ENCODE measurements at places on chromosomes 7 and 10.
A peak's percentile ranks its signal among the peaks of the same experiment; 100 is the strongest.

- DNase-seq: peak; percentile 84
These were observed 37.0 kb upstream of the TES start for GRCh38 chr7:116173051-116174028.

- no peak for DNase-seq
These were observed 18.5 kb upstream of the SPOCK2 start for GRCh38 chr10:72106896-72107295.

- DNase-seq: no peak
These were observed 134.4 kb downstream of the SLC16A9 start for GRCh38 chr10:59575269-59575668.

DNA sequence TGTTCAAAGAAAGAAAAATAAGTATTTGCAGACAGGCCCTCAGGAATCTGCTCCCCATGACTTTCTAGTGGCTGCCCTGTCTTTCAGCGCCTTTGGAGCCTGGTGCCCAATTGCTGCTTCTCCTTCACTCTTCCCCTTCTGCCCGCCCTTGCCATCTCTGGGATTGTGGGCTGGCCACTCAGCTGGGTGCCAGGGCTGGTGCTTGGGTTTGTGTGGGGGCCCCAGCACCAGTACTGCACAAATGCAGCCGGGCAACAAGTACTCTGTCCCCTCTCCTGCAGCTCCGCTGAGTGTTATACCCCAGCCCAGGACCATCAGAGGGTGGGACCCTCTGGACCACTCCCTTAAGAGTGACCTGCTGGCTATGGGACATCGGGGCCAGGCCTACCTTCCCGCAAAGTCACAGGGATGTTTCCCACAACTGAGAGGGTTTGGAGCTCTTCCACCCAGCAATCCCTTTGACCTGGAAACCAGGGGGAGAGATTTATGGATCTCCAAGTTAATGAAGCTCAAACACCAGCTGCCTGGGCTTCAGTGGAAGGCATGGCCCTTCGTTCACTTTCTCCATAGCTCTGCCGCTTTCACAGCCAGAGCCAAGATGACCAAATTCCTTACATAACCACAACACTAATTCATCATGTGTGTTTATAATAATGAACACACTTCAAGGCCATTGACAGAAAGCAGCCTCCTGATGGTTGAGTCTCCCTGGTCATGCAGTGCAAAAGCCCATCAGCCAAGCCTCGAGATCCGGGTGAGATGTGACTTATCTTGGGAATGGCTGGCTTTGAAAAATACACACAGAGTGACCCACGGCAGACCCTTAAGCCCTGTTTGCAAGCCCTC, 313.9 kb upstream of the ZNF32 start:
- DNase-seq: no peak

DNA sequence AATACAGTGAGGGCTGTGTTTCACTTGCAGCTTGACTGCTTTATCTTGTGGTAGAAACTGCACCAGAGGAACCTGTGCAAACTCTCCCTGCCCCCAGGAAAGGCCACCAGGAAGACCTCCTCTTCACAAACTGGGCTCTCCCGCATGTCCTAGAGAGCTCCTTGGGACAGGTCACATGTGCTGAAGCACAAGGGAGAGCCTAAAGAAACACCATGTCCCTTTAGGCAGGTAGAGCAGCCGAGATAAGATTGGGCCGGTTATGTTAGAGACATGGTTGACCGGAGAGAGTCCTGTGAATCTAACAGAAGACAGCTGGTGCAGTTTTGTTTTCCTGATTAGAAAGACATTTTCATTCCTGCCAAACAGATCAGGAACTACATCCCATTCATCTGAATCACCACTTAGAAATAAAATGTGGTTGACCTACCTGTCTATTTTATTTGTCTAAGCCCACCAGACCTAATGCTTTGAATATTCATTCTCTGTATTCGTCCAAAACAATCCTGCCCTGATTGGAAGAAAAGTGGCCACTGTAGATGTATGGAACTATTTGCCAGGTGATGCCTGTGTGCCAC, 224.1 kb downstream of the GLI3 start:
- no peak for DNase-seq

- peak; percentile 96 for DNase-seq
These were observed 78.3 kb upstream of the NRP1 start for GRCh38 chr10:33412653-33413361.

Data from inflammatory macrophage (primary cell).